Activated T-cell treated with anti-CD3 and anti-CD28 coated beads for 4 hours (primary cell): ENCODE measurements at places on chromosomes 1 and 21.

- DNase-seq, result no peak
Observed at GRCh38 chr1:161119092-161119903, 1.4 kb downstream of the NIT1 start.

DNA sequence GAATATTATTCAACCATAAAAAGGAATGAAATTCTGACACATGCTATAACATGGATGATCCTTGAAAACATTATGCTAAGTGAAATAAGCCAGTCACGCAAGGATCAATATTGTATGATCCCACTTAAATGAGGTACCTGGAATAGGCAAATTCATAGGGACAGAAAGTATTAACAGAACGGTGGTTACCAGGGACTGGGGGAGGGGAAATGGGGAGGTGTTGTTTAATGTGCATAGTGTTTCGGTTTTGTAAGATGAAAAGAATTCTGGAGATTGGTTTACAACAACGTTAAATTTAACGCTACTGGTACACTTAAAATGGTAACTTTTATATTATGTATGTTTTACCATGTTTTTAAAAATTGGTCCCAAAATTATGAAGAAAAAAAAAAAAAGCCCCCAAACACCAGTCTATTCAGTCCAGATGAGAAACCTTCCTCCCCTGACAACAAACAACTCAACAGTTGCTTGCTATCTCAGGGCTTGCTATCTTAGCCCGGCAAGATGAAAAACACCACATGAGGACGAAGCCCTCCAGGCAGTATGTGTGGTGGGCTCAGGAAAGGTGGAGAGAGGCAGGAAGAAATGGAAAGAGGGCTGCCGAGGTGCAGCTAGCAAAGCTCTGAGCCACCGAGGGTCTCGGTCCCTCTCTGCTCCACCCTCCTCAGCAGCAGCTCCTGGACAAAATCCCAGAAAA, 8.5 kb downstream of the NUAK2 start:
- DNase-seq, result no peak

- no peak for DNase-seq
Observed at GRCh38 chr1:10920063-10920626, 92.3 kb upstream of the TARDBP start.

GRCh38 chr1:37152491-37152890, 118.2 kb upstream of the GRIK3 start:
- DNase-seq, result no peak

GRCh38 chr1:94335950-94336349, 82.2 kb upstream of the ABCD3 start:
- DNase-seq, result no peak

DNA sequence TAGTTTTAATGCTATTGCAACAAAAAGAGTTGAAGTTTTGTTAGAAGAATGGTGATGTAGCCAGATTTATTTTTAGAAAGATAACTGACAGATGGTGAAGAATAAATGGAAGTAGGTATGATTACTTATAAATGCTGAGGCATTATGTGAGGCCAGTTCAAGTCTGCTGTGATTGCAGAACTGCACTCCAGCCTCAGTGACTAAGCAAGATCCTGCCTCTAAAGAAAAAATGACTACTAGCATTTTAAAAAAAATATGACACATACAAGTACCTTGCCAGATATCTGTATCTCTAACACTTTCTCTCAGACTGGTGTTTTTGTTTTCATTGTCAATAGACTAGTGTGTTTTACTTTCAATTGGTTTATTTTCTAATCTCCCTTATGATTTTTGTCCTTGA, 1242.4 kb upstream of the ADGRL4 start:
- no peak for DNase-seq

- no peak for DNase-seq
Observed at GRCh38 chr1:9087411-9088125, 18.1 kb upstream of the SLC2A5 start.

- no peak for DNase-seq
Observed at GRCh38 chr1:75787524-75787923, 1.5 kb downstream of the RABGGTB start.

DNA sequence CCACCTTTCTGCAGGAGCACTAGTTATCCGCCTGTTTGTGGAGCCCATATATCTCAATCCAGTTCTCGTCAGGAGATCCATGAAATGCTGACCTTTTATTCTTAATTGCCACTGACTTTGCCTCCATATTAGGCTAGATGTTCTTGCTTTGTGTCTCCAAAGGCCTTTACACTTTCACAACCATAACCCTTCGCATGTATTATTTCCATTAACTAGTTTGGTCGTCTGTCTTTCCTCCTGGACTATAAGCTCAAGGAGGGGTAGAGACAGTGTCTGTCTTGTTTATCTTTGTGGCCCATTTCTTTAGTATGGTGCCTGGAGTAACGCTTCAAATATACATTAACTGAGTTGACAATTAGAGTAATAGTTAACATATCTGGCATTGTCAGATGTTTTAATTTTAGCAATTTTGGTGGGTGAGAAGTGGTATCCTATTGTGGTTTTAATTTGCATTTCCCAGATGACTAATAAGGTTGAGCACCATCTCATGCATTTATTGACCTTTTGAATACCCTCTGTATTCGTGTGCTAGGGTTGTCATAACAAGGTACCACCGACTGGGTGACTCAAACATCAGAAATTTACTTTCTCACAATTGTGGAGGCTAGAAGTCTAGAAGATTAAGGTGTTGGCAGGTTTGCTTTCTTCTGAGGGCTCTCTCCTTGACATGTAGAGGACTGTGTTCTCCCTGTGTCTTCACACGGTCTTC, 21.7 kb upstream of the IL12RB2 start:
- no peak for DNase-seq

GRCh38 chr21:26842300-26842699, 2.9 kb downstream of the ADAMTS1 start:
- DNase-seq, result no peak

DNA sequence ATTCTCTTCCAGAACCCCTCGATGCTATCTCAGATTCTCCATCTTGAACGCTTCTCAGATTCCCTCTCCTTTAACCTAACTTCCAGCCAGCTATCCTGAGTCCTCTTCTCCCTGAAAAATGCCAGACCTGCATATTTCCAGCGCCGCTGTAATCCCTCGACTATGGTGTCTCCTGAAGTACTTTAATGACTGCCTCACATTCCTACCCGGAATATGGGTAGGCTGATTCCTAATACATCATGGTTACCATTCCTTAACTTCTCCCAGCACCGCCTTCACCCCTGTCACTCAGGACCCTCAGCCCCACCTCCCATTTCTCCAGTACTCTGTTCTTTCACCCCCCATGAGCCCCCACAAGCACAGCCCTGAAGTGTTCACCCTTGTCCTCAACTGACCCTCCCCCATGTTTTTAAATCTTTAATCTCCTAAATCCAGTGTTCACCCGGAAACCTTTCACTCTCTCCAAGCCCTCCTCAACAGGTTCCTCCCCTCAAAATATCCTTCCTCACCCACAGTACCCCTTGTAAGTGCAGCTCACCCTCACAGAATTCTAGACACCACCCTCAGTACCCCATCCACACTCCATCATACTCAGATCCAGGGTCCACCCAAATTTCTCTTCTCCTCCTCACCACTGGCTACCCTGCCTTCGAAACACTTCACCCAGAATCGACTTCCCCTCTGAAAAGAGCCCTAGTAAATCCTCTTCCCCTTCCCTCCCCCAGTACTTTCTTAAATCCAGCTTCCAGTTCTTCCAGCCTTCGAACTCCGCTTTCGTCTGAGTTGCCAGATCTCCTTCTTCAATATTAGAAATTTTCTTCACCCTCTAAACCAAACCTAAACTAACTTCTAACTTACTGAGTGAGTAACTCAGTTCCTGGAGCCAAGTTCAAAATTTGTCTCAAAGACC, 922 bp downstream of the CPT2 start:
- DNase-seq, result no peak
